ENCODE measurements at places on chromosomes 12 and 14.

- DNase-seq = no peak
Measured at GRCh38 chr14:67370830-67371229, 10.7 kb downstream of the EIF2S1 start.

DNA sequence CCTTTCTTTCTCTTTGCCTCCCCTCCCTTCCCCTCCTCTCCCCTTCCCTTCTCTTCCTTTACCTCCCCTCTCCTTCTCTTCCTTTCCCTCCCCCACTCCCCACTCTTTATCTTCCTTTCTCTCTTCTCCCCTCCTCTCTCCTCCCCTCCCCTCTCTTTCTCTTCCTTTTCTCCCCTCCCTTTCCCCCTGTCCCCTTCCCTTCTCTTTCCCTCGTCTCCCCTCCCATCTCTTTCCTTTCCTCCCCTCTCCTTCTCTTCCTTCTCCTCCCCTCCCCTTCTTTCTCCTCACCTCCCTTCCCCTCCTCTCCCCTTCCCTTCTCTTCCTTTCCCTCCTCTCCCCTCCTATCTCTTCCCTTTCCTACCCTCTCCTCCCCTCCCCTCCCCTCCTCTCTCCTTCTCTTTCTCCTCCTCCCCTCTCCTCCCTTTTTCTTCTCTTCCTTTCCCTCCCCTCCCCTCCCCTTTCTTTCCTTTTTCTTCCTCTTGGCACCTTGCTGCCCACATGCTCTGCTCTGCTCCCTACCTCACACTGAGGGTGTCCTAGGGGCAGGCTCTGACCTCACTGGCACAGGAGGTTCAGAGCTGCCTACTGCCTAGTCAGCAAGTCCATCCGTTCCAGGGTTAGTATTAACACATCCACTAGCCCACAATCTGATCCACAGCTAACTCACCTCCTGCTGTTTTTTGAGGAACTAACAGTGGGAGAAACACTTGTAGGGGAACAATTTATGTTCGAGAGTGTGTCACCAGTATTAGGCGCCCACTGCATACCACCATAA lies 101.0 kb downstream of the NUAK1 start:
- DNase-seq = no peak

GRCh38 chr12:29944269-29945000 lies 160.7 kb upstream of the TMTC1 start:
- DNase-seq = no peak

DNA sequence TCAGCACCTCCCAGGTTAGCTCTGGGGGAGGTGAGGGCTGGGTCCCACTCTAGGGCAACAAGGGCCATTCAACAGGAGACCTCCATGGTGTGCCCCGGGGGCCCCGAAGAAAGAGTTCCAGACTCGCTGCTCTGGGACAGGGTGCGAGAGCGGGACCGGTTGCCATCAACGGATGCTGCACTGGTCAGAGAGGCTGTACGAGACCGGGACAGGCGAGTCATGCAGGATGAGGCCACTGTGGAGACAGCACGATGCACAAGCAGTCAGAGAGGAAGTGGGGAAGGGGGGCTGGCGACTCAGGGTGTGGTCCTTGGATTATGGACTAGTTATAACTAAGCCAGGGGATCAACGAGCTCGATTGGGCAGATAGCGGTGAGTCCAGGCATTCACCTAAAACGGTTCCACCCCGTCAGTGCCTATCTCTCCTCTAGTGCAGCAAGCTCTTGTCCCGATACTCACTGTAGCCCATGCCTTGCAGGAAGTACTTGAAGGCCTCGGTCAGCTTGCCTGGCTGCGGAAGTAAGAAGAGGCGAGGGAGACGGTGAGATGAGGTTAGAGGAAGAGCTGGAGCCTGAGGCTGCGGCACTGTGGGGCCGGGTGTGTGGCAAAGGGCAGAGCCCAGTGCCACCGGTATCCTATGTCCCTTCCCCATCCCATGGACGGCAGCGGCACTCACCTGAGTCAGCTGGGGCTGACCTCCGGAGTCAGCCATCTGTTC lies 7.2 kb downstream of the NDRG2 start:
- no peak for DNase-seq

GRCh38 chr14:35140718-35141581 lies 18.6 kb downstream of the PRORP start:
- no peak for DNase-seq

DNA sequence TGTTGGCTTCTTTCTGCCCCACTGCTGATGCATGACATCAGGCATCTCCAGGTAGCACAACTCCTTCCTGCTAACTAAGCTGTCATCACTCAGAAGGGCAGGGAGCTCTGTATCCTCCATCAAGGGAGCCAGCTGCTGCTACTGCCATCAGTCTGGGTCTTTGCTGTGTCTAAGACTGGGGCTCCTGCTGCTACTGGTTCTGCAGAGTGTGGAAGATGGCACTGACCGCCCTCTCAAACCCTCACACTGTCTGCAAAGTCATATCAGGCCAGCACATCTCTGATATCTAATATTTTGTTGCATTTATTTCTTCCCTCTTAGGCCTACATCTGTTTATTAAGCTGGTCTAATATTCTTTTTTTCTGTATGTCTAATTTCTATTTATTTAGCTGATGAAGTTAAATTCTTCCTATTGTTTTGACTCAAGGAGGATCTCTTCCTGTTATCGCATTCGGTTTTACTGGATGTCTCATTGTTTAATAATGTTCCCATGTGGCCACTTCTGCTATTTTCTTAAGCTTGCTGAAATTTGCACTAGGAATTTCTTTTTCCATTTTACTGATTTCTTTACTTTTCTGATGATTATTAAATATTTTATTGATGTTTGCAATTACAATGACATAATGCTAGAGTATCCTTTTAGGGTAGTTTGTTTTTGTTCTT lies 7.6 kb upstream of the E2F7 start:
- DNase-seq = no peak

DNA sequence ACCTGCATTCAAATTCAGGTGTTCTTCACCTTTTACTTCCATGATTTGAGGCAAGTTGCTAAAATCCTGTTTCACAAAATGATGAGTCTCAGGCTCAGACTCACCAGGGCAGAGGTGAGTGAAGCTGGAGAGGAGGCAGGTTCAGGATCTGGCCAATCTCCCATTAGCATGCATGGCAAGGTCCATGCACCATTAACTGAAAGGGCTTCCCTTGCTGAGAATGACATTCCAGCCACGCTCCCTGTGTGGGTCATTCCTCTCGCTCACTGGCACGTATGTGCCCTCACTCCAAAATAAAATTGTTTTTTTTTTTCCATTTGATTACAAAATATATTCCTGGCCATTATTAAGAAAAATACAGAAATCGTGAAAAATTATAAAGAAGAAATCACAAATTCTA lies 257.6 kb downstream of the C12orf75 start:
- DNase-seq = no peak

GRCh38 chr14:88142997-88143396 lies 138.1 kb downstream of the GPR65 start:
- no peak for DNase-seq
